Umbilical cord (tissue), 2 donors: ENCODE measurements at places on chromosomes 4 and X.

GRCh38 chrX:100341142-100341510, 68.9 kb downstream of the PCDH19 start:
- no peak for DNase-seq

GRCh38 chr4:69095301-69095731, 958 bp upstream of the UGT2B7 start:
- no peak for DNase-seq

DNA sequence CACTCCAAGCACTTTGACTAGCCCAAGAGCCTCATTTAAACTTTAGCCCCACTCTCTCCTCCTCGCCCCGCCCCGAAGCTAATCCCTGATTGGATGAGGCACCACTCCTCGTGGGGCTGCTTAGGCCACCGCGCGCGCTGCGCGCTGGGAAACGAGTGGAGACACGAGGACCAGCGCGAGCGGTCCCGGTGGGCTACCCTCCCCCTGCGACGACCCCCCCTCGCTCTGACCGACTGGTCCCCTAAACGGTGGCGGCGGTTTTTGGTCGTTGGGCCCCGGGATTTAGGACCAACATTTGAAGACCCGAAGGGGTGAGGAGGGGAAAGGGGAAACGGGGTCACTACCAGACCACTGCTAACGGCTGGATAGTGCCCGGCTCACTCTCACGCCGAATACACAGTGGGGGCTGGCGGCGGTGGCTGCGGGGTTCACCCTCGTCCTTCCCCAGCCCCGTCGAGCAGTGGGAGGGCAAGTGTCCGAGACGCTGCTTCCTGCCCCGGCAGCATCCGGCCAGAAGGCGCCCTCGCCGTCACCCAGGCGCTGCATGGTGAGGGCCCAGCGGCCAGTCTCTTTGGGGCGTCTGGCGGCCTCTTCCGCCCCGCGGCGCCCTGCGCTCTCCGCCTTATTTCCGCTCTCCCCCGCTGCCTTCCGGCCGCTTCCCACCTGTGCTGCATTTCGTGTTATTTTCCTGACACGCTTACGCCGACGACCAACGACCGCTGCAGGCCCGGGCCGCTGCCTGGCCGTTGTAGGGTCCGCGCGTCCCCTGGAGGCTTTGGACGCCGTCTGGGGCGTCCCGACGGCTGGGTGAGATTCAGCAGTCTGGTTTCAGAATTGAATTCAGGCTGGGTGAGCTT, at the start of gene RBM46:
RBM46 (plus strand) TSS at position 147 of the 857 bp plus-strand sequence. CDS start 15,481 bp downstream, outside the sequence.
- no peak for DNase-seq

GRCh38 chr4:128862608-128863311, 53.3 kb downstream of the JADE1 start:
- DNase-seq: no peak

- DNase-seq: no peak
Observed at GRCh38 chrX:34341258-34341657, 209.1 kb upstream of the FAM47A start.

- DNase-seq: no peak
Observed at GRCh38 chr4:155935389-155935986, 18.2 kb downstream of the CTSO start.

GRCh38 chr4:41156574-41156973, 57.8 kb downstream of the APBB2 start:
- DNase-seq: no peak

DNA sequence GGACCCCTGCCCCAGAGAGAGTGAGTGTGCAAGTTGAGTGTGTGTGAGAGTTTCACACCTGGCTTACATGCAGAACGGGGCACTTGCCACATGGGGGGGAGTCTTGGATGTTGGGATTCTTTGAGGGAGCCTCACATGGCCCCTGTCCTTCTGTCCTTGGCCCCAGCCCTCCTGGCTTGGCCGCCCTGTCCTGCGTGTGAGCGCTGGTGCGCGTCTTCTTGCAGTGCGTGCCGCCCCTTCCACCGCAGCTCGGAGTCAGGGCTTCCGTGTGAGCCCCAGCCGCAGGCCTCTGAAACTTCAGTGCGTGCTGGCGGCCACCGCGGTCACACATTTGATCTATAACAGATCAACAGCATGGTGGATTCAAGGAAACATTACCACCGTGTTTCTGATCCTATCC, 30.1 kb upstream of the HGFAC start:
- no peak for DNase-seq

DNA sequence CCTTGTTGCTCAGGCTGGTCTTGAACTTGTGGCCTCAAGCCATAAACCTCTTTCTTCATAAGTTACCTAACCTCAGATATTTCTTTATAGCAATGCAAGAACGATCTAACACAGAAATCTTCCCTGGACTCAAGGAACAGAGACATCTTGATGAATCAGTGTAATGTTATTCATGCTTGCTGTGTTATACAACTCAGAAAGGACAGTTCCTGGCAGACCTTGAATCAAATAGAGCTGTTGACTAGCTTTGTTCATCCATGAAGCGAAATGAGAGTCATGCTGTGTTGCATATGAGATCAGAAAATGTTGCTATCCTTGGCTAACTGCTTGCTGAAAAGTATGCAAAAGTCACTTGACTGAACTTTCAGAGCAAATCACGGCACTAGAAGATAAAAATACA, 72.6 kb upstream of the ARHGAP24 start:
- peak; percentile 88 for DNase-seq
